Cortex of kidney (tissue), 1 donor: ENCODE measurements at places on chromosomes 3 and 15.

- no peak for DNase-seq
These were observed 205.9 kb upstream of the LINGO1 start for GRCh38 chr15:77838595-77838994.

DNA sequence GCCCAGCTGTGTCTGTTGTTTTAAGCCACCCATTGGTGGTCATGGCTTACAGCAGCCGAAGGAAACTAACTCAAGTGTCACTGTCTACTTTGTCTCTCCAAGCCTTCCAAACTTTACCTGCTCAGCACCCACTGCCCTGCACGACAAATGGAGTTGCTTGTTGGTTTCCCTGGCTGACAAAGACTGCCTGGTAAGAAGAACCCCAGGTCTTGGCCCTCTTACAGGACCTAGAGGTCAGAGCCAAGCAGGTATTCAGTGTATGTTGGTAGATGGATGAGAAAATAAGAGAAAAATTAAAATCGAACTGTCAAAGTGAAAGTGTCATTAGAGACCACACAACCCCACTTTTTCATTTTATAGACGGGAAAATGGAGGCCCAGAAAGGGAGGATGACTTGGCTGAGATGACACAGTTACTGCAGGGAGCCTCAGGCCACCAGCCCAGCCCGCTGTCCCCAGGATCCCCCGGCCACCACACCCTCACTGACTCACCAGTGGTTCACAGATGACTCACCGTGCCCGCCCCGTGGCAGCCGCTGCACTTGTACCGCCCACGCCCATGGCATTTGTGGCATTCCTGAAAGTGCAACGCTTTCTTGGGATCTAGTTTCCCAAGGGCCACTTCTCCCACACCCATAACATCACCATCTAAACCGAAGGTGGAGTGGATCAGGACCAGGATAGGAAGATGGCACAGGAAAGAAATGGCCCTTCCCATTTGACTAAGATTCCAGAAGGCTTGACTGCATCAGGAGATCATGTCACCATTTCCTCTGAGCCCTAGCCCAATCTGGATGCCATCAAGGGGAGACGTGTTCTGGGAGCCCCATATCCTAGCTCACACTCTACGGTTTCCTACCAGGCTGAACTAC lies 15.2 kb downstream of the SSUH2 start:
- no peak for DNase-seq

- no peak for DNase-seq
These were observed 161.3 kb downstream of the EPHB1 start for GRCh38 chr3:134956395-134956794.

DNA sequence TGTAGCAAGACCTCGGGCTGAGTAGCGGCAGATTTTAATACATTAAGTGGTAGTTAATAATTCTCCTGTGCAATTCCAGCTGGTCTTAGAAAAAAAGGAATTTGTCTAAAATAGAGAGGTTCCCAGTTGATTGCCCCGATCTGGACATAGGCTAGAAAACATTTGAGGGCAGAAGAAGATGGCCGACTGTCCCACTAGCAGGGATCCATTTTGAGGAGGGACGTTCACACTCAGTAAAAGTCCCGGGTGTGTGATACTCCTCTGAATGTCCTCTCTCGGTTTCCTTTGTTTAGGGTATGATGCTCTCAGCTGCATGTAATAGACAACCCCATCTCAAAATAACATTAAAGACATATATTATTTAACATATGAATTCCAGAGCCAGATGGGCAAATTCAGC lies 77.9 kb upstream of the OXTR start:
- DNase-seq, result no peak

GRCh38 chr3:16072420-16073110 lies 101.9 kb upstream of the GALNT15 start:
- no peak for DNase-seq

DNA sequence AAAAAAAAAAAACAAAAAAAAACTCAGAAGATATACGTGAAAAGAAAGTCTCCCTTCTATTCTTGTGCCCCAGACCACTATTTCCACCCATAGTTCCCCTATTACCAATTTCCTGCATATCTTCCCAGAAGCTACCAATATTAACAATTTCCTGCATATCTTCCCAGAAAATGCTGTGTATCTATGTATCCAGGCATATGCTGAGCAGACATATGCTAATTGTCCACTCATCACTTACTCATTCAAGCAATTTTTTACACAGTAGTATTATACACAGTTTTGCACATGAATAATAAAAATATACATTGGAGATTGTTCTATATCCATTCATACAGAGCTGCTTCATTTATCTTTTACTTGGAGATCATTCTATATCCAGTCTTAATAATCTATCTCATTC lies 12.6 kb upstream of the SLMAP start:
- no peak for DNase-seq

DNA sequence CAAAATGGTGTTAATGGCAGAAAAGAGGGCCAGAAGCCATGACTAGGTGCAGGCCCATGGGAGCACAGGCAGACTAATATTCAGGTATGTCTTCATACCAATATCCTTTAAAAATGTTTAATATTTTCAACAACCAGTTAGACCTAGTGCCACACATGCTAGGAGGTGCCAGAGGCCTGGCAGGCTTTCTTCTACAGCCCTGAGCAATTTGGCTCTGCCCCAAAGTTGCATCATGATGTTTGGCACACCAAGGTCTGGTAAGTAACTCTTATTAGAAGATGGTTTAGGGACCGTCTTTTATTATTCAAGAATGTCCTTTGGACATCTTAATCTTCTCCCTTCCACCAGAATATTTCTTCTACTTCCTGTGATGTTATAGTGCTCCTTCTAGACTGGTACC lies 34.8 kb downstream of the MITF start:
- no peak for DNase-seq

DNA sequence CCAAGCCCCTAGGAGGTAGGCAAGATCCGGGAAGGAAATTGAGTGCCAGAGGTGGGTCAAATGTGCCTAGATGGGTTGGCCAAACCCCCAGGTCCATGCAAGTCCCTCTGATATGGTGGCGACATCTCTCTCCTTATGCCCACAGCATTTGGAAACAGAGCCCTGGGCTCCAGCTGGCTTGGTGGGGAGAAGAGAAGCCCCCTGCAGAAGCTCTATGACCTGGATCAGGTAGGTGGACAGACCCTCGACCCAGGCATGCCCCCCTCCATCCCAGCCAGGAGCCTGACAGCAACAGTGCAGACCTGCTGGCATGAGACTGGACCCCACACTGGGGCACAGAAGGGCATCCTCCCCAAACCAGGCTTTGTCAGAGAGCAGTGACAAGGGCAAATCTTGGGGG lies 12.2 kb downstream of the CHST13 start:
- no peak for DNase-seq

DNA sequence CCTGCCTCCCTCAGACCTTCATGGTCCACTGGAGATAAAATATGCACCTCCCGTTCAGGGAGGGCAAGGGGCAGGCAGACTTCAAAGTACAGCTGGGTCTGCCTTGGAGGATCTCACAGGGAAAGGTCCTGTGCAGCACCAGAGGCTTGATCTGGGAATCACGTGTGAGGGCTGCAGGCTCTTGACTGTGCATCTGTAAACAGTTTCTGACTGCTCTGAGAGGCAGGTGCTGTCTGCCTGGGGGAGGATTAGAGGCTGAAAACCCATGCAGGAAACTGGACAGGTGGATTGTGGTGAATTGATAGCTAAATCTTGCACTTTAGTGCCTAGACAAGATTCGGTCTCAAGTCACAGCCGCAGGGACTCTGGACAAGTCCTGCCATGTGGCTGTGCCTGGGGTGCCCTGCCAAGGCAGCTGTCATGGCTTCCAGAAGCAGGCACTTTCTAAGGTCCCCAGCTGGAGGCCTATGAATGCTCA lies 239.3 kb downstream of the EPHB1 start:
- no peak for DNase-seq

DNA sequence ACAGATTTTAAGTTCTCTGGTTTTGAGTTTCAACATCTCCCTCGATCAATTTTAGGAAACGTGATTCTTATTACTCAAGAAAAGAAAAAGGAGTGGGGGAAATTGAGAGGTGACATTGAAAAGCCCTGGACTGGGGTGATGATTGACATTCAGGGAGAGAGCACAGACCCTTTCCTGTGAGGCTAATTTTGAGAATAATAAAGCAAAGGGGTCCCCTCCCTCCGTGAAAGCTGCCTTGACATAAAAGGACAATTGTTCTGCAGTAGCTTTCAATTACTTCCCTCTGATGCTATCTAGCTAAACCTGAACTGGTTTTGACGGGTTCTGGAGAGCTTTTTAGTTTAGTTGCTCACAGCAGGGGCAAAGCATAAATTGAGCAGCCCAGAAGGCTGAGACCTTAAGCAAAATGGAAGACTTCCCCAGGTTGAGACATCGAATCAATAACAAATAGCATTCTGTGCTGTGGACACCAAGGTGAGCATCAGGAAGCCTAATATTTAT lies 14.4 kb upstream of the CMTM8 start:
- DNase-seq, result no peak

DNA sequence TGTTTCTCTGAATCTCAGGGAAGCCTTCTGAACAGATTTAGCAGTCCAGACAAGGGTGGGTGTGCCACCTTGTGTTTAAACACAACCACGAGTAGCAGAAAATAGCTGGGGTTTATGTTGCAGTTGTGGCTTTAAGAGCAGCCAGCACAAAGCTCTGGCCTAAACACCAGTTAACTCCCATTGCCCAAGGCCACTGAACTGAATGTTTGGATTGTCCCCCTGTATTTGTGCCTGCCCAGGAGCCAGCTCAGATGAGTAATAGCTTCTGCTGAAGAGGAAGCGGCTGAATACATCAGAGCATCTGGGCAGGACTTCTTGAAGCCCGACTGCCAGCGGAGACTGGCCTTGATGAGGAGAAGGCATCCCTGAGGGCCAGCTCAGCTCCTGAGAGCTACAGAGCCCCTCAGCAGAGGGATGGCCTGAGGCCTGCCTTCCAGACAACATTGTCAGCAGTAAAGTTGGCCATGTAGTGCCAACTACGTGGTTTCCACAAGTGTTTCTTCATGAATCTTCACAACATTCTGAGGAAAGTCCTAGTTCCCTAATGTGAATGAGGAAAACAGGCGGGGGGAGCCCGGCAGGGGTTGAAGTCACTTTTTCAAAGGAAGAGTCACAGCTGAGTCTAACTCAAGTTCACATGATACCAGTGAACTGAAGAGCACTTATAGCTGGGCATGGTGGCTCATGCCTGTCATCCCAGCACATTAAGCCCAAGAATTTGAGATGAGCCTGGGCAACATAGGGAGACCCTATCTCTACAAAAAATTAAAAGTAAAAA lies 65.8 kb upstream of the ZBTB38 start:
- no peak for DNase-seq

GRCh38 chr3:99875581-99875928 lies 57.9 kb downstream of the CMSS1 start:
- DNase-seq, result no peak

GRCh38 chr15:29749365-29750086 lies 72.7 kb downstream of the TJP1 start:
- DNase-seq, result no peak

- DNase-seq, result no peak
These were observed 50.1 kb downstream of the TMOD3 start for GRCh38 chr15:51879555-51879954.

DNA sequence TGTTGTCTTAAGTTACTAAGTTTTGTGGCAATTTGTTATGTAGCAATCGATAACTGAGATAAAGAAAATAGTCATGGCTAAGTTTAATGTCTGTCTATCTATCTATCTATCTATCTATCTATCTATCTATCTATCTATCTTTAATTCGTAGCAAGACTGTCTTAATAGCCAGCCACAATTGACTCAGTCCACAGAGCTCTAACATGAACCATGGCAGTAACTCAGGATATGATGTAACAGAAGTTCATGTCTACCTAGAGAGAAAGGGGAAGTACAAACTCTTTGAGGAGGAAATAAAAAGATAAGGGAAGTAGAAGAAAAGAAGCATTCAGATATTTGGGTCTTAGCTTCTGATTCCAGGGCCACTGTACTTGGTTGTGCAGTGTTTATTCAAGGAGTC lies 61.5 kb upstream of the FNDC3B start:
- DNase-seq, result no peak

GRCh38 chr3:43606284-43606683 lies 15.5 kb downstream of the ANO10 start:
- no peak for DNase-seq

GRCh38 chr3:149579838-149580542 lies 77.8 kb downstream of the WWTR1 start:
- DNase-seq, result no peak

- DNase-seq, result no peak
These were observed 925.6 kb downstream of the FHIT start for GRCh38 chr3:60325610-60326170.

DNA sequence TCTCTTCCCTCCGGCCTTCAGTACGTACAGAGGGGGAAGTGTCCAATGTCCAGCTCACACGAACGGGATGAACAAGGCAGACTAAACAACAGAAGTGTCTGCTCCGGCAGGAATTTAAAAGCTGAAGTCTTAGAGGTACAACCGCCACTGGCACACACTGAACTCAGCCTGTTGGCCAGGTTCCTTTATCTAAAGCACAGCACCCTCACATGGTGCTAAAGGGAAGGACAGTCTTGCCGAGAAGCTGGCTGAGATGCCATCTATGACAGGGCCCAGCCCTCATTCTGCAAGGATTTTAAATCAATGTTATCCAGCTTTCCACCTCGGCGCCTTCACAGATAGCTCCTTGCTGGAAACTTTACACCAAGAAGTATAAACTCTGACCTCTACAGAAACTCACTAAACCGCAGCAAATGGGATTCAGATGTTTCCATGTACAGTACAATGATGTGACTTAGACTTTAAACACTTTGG lies 2.8 kb downstream of the ADAMTS17 start:
- DNase-seq, result no peak

GRCh38 chr3:75224412-75224811 lies 439.7 kb upstream of the FRG2C start:
- DNase-seq, result no peak

GRCh38 chr15:68704496-68705021 lies 116.1 kb downstream of the ANP32A start:
- no peak for DNase-seq

GRCh38 chr3:172466553-172467130 lies 18.4 kb upstream of the GHSR start:
- DNase-seq, result no peak

- no peak for DNase-seq
These were observed 31.2 kb upstream of the MUSTN1 start for GRCh38 chr3:52865994-52866393.

DNA sequence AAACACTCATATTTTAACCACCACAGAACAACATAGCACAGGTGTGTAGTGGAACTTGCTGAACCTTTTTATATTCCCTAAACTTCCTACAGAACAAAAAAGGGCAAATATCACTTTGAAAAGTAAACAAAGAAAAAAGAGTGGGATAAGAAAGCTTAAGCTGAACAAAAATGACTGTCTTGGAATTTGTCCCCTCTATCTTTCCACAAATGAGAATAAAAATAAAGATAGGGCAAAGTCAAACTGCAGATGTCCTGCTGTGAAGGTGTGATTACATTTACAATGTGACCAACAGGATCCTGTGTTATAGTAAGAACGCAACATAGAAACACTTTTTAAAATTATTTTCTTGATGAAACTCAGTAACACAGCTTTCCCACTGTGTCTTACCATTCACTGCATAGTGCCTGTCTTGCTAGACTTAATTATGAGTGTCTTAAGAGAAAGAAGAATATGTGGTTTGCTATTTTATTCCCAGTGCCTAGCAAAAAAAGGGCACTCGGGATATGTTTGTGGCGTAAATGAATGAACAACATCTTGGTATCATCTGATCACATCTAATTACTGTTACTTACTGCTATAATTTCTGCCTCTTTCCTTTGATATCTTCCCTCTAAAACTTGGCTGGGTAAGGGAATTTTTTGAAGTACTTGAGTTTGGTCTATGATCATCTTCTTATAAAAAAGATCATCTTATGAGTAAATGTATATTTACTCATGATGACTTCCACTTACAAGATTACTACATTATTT lies 67.5 kb downstream of the DENND4A start:
- no peak for DNase-seq
